Gastroesophageal sphincter (tissue), 4 donors: ENCODE measurements at places on chromosomes 13 and 19. TPM values are rescaled to one million over a fixed set of nuclear protein-coding genes. Genes with fewer than 3 reads are reported as not detected.
A peak's percentile ranks its signal among the peaks of the same experiment; 100 is the strongest.

GRCh38 chr13:108154421-108154858 is 60.9 kb downstream of the LIG4 start:
- no peak for ATAC-seq

DNA sequence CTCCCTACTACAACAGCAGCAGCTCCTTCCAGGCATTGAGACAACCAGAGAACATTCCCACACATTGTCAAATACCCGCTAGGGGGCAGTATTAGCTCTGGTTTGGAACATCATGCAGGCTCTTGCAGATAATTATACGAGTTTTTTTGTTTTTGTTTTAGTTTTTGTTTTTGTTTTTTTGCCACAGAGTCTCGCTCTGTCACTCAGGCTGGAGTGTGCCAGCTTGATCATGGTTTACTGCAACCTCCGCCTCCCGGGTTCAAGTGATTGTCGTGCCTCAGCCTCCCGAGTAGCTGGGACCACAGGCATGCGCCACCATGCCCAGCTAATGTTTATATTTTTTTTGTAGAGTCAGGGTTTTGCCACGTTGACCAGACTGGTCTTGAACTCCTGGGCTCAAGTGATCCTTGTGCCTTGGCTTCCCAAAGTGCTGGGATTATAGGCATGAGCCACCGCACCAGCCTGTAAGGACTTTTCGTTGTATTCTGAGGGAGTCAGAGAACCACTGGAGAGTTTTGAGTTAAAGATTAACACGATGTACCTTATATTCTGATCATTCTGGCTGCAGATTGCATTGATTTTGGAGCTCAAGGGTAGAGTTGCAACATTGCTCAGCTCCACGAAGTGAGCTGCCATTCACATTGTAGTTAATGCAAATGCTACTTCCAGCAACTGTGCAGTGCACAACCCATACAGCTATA is 41.7 kb upstream of the CEACAM20 start:
- ATAC-seq: peak; percentile 48

The SBK3 gene
- not detected for total RNA-seq

The PGLYRP1 gene
- total RNA-seq: not detected

DNA sequence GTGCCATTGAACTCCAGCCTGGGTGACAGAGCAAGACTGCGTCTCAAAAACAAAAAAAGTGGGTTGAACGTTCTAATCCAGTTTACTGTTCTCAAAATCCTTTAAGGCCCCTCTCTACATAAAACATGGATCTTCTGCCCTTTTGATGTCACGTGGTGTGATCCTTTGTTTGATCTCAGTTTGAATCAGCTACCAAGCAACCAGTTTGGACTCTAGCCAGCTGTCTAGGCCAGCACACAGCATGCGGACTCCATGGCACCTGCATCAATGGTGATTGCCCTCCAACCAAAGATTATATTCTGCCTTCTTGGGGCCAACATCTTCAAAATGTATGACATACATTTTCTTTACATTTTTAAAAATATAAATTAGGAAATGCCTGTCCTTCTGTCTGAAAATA is 365.4 kb downstream of the NDFIP2 start:
- ATAC-seq: no peak

The IFNL1 gene
- total RNA-seq: not detected

DNA sequence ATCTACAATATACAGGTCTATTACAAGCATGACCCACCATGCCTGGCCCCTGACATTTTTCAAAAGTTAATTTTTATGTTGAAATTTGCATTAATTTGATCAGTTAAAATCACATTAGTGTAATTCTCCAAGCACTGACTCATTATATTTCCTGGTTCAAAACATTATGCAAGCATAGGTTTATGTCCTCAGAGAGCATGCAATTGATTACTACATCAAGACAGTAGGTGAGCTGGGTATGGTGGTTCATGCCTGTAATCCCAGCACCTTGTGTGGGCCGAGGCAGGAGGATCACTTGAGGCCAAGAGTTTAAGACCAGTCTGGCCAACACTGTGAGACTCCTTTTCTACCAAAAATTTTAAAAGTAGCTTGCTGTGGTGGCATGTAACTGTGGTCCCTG is 248.8 kb upstream of the KLHL1 start:
- ATAC-seq: no peak

- ATAC-seq: no peak
Measured at GRCh38 chr19:50745221-50745620, 22.1 kb downstream of the CLEC11A start.
